ENCODE measurements at places on chromosomes 3 and 15.

DNA sequence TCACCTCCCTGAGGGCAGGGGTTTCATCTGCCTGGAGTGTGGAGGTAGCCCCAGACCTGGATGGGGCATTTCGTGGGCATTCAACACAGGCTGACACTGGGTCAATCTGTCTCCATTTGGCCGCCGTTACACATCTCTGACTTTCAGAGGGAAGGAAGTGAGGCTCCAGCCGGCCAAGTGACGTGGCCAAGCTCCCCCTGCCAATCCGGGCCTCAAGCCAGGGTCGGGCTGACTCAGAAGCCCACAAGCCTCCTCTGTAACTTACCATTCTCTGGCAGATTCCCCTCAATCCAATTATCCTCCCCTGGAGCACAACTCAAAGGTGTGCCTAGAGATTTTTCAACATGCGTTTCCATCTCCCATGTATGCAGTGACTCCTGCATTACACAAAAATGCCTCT lies 227.6 kb downstream of the KLF13 start:
- DNase-seq: no peak

GRCh38 chr3:193826159-193826795 lies 233.3 kb downstream of the OPA1 start:
- peak; percentile 91 for DNase-seq

- DNase-seq: no peak
Measured at GRCh38 chr15:91885714-91886270, 32.3 kb downstream of the SLCO3A1 start.

DNA sequence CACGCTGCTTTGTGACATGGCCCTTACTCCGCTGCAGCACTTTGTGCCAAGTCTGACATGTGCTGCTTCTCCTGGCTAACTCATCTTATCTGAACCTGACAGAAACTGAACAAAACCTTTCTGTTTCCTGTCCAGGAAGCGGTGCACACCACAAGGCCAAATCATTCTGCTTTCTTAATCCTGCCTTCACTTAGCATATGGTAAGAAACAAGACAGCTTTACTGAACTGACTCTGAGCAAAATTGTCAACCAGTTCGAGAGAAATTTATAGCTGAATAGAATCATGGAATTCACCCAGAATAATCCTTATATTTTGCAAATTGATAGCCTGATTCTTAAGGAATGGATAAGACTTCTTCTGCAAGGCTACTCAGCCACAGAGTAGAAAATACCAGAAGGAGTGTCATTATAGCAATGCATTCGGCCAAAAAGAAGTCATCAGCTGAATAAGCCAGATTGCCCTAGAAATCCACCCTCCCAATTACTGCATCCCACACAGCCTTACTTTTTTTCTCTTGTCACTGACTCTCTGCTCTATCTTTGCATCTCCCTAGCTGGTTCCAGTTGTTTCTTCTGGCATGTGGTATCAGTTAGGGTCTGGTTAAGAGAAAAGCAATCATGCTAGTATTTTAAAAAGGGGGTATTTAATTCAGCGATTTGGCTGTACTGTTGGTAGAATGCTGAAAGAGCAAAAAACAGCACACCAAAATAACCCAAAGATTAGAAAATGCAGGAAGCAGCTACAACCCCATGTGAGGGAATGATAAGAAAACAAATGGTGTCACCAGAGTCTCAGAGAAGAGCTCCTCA lies 41.6 kb upstream of the STRIT1 start:
- no peak for DNase-seq

GRCh38 chr3:128198313-128198712 lies 45.0 kb downstream of the EEFSEC start:
- DNase-seq: no peak

DNA sequence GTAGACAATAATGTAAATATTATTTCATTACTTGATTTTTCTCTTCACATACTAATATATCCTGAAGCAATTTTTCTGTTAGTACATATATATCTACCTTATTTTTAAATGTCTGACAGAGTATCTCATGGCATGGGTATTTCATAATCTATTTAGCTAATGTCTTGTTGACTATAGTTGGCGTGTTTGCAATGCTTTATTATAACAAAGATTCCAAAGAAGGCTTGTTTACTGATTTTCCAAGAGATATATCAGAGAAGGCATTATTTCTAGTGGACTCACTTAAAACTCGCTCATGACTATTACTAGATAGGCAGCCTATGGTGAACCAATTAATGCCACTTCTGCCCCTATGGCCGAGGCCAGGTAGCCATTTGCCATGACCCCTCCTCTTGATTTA lies 152.4 kb upstream of the RORA start:
- DNase-seq: no peak

- no peak for DNase-seq
Measured at GRCh38 chr3:62833538-62833937, 41.7 kb downstream of the CADPS start.

- peak; percentile 100 for DNase-seq
Measured at GRCh38 chr3:100045696-100046095, 68.6 kb downstream of the FILIP1L start.

- peak; percentile 34 for DNase-seq
Measured at GRCh38 chr3:171439996-171440395, 20.2 kb downstream of the TNIK start.

GRCh38 chr3:154430014-154430413 lies at the start of gene GPR149:
TSS of gene GPR149 (minus strand) at chr3:154430190. CDS start at chr3:154429615, 575 bp downstream.
- DNase-seq: no peak

- no peak for DNase-seq
Measured at GRCh38 chr15:59218710-59219109, 12.1 kb downstream of the LDHAL6B start.

- no peak for DNase-seq
Measured at GRCh38 chr3:149949181-149949580, 21.5 kb downstream of the PFN2 start.

DNA sequence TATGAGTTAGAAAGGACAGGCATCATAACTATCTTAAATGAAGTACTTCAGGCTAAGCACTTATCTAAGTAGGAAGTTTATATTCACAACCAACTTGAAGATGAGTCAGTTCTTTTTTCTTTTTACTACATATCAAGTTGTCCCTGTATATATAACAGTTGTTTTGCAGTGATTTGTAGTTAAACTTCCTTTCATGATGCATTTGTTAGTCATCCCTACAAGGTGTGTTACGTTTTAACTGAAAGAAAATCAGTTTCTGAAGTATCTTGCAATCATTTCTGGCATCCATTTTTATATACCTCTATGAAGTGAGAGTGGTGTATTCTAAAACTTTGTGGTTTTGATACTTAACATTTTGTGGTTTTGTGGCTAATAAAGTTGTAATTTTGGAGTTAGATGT lies 46.1 kb downstream of the ZFAND6 start:
- DNase-seq: peak; percentile 73

DNA sequence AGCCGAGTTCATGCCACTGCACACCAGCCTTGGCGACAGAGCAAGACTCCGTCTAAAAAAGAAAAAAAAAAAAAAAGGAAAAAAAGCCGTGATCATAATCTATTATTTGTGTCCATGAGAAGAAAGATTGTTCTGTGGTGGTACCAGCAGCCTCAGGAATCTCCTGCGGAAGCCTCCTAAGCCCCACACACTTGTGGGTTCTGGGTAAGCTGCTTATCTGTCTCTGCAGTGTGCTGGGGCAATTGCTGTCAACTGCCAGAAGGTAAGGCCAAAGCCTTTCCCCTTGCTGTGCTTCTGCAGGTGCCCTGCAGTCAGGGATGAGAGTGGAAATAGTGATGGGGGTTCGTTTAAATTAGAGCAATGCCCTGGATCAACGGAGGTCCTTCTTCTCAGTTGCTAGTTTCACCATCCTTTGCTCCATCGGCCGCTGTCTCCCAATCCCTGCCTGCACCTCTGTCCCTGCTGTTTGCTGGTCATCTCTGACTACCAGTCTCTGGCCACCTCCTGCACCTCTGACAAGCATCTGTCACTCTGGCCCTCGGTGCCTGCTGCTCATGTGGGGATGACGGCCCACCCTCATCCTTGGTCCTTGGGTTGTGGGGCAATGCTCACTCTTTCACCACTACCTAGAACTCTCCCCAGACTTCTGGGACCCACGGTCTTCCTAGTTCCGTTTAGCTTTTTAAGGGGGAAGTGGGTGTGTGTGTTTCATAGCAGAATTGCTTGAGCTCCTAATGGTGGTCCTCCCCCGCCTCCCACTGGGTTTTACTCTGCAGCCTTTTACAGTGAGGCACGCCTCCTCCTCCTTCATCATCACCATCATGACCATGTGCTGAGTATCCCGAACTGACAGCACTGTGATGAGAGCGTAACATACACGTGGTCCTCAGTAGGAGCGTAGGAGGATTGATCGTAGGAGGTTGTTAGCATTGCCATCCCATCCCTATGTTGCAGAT lies 25.5 kb downstream of the CHRD start:
- no peak for DNase-seq

GRCh38 chr15:66881173-66881905 lies 179.3 kb downstream of the SMAD6 start:
- no peak for DNase-seq

DNA sequence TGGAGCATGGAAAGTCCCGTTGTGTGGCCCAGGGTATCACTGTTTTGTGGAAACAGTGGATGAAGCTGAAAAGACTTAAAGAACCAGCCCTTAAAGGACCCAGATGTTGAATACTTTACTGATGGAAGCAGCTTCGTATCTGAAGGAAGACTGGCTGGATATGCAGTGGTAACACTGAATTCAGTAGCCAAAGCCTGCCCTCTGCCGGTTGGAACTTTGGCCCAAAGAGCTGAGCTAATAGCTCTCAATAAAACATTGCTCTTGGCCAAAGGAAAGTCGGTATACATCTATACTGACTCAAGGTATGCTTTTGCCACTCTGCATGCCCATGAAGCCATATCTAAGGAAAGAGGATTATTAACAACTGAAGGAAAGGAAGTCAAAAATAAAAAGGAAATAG lies 885.4 kb downstream of the PDCD6IP start:
- peak; percentile 46 for DNase-seq

GRCh38 chr15:57651445-57651844 lies 55.1 kb upstream of the POLR2M start:
- no peak for DNase-seq

DNA sequence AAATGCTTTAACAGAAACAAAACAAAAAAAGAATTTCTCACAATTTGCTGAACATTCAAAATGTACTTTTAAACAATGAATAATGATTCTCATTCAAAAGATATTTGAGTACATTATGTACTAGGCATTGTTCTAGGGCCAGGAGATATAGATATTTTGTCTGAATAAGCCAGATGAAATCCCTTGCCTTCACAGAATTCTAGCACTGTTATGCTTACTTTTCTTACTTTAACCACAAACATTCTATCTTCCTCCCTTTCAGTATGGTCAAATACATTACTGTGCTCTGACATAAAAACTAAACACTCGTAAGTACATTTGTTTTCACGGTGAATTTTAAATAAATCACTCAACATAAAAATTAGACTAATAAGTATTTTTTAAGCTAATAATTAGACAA lies 116.7 kb downstream of the ADAM10 start:
- peak; percentile 23 for DNase-seq

- DNase-seq: no peak
Measured at GRCh38 chr3:161989012-161989411, 492.4 kb downstream of the OTOL1 start.
